Epithelial cell of alveolus of lung (primary cell): ENCODE measurements at places on chromosomes 12 and 14. TPM values are rescaled to one million over a fixed set of nuclear protein-coding genes. Genes with fewer than 3 reads are reported as not detected.

HOXC10 gene
- not detected in 2 replicates for total RNA-seq

RERG gene
- 0.26 and 2.0 TPM in 2 replicates for total RNA-seq

TRHDE gene
- total RNA-seq, result 16.8 and 20.8 TPM in 2 replicates

KLRC2 gene
- total RNA-seq, result not detected in 2 replicates

GPD1 gene
- 0.16 TPM in 1 of 2 replicates, not detected in the other for total RNA-seq

TMEM132D gene
- under 0.01 and 0.08 TPM in 2 replicates for total RNA-seq

SOAT2 gene
- 0.48 TPM in 1 of 2 replicates, not detected in the other for total RNA-seq

PRMT5 gene
- total RNA-seq, result 54.9 and 84.9 TPM in 2 replicates

LRIG3 gene
- total RNA-seq, result 21.6 and 26.6 TPM in 2 replicates

TPCN1 gene
- total RNA-seq, result 30.3 and 34.6 TPM in 2 replicates

PWP1 gene
- total RNA-seq, result 49.3 and 62.2 TPM in 2 replicates

NEUROD4 gene
- not detected in 2 replicates for total RNA-seq

FERMT2 gene
- 125 and 168 TPM in 2 replicates for total RNA-seq

CLEC9A gene
- total RNA-seq, result not detected in 2 replicates

RNASE7 gene
- total RNA-seq, result not detected in 2 replicates

SLC17A8 gene
- not detected in 2 replicates for total RNA-seq

PRICKLE1 gene
- total RNA-seq, result 5.7 and 30.8 TPM in 2 replicates

TAS2R31 gene
- total RNA-seq, result 0.39 and 6.8 TPM in 2 replicates

FBLN5 gene
- 49.3 and 149 TPM in 2 replicates for total RNA-seq

ERBB3 gene
- 0.64 and 1.8 TPM in 2 replicates for total RNA-seq

SIX6 gene
- total RNA-seq, result not detected in 2 replicates

TROAP gene
- total RNA-seq, result 16.7 and 18.7 TPM in 2 replicates

AJUBA gene
- 17.0 and 22.6 TPM in 2 replicates for total RNA-seq

DTD2 gene
- total RNA-seq, result 30.8 and 36.5 TPM in 2 replicates

SALL2 gene
- total RNA-seq, result 8.5 and 42.6 TPM in 2 replicates

SLC5A8 gene
- not detected in 2 replicates for total RNA-seq
